CD8-positive, alpha-beta memory T cell (primary cell): ENCODE measurements at places on chromosomes 3 and 15. TPM values are rescaled to one million over a fixed set of nuclear protein-coding genes. Genes with fewer than 3 reads are reported as not detected.

Gene RASGRP1
- 64.7 TPM for total RNA-seq

GRCh38 chr3:69719587-69720122 lies 19.6 kb upstream of the MITF start:
- peak overlapping the region; percentile 38 for H3K27ac ChIP-seq
- H3K36me3 ChIP-seq: no peaks in the 10 kb centered on the region
- DNase-seq: no peak

- no peak overlapping the region for H3K27ac ChIP-seq
- no peaks in the 10 kb centered on the region for H3K36me3 ChIP-seq
- H3K4me1 ChIP-seq: peaks cover 10% of the 10 kb centered on the region
- no peaks in the 10 kb centered on the region for H3K27me3 ChIP-seq
- no peak overlapping the region for H3K4me3 ChIP-seq
Measured at GRCh38 chr3:129621626-129622225, 15.2 kb upstream of the PLXND1 start.

DNA sequence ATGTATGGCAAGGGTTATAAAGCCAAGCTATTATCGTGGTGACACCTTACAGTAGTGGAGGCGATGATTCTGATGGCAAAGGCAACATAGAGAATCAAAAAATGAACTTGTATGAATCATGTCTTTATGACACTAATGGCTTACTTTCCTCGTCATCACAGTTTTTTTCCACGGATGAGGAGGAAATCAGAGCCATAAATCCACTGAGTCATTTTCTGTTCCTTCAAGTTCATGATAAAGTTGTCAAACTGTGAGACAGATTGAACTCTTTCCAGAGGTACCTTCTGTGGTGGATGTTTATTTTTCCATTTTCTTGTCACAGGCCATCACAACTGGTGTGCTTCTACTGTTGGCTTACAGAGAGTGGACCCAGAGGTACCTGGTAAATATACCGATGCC lies 8.5 kb downstream of the TMEM212 start:
- H3K4me1 ChIP-seq: no peaks in the 10 kb centered on the region
- no peaks in the 10 kb centered on the region for H3K36me3 ChIP-seq
- no peaks in the 10 kb centered on the region for H3K27me3 ChIP-seq
- H3K27ac ChIP-seq: no peak overlapping the region

GRCh38 chr3:99532246-99532645 lies 106.1 kb upstream of the COL8A1 start:
- H3K27ac ChIP-seq: no peak overlapping the region
- no peak overlapping the region for H3K4me3 ChIP-seq
- no peaks in the 10 kb centered on the region for H3K4me1 ChIP-seq
- no peaks in the 10 kb centered on the region for H3K27me3 ChIP-seq
- H3K36me3 ChIP-seq: no peaks in the 10 kb centered on the region
- DNase-seq: no peak

GRCh38 chr15:59950603-59951388 lies 53.3 kb upstream of the FOXB1 start:
- H3K4me3 ChIP-seq: no peak overlapping the region
- DNase-seq: no peak
- no peaks in the 10 kb centered on the region for H3K36me3 ChIP-seq
- no peaks in the 10 kb centered on the region for H3K4me1 ChIP-seq

DNA sequence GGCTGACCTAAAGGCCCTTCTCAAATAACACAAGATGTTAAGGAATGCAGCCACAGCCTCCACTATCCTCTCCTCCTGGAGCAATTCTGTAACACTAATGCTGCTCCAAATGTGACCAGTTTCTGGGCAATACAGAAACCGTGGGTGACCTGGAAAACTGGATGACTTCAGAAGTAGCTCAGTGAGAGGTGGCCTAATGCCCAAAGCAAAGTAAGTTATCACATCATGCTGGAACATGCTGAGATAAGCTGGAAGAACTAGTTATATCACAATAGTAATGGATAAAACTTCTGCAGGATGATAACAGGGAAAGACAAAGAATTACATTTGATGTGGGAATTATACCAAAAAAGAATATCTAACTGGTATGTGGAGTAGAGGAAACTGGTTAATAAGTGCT lies 72.0 kb downstream of the DHX30 start:
- no peak overlapping the region for H3K27ac ChIP-seq
- no peaks in the 10 kb centered on the region for H3K27me3 ChIP-seq
- H3K4me1 ChIP-seq: no peaks in the 10 kb centered on the region
- H3K36me3 ChIP-seq: peaks cover 12% of the 10 kb centered on the region

Gene COX5A
- total RNA-seq: 362 TPM

- no peaks in the 10 kb centered on the region for H3K27me3 ChIP-seq
- H3K4me1 ChIP-seq: no peaks in the 10 kb centered on the region
- no peaks in the 10 kb centered on the region for H3K36me3 ChIP-seq
- H3K4me3 ChIP-seq: no peak overlapping the region
- H3K27ac ChIP-seq: no peak overlapping the region
Measured at GRCh38 chr3:191373327-191373726, 43.0 kb upstream of the UTS2B start.

Gene HEXA
- total RNA-seq: 75.0 TPM

GRCh38 chr3:18444595-18445400 lies 19.7 kb upstream of the SATB1 start:
- peaks cover 25% of the 10 kb centered on the region for H3K4me1 ChIP-seq
- peak overlapping the region; percentile 78 for H3K27ac ChIP-seq
- DNase-seq: peak; percentile 64
- peak overlapping the region; percentile 97 for H3K4me3 ChIP-seq

DNA sequence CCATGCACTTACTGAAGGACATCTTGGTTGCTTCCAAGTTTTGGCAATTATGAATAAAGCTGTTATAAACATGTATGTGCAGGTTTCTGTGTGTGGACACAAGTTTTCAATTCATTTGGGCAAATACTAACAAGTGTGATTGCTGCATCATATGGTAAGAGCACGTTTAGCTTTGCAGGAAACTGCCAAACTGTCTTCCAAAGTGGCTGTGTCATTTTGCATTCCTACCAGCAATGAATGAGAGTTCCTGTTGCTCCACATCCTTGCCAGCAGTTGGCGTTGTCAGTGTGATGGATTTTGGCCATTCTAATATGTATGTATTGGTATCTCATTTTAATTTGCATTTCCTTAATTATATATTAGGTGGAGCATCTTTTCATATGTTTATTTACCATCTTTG lies 280.1 kb downstream of the SV2B start:
- H3K27me3 ChIP-seq: no peaks in the 10 kb centered on the region
- no peaks in the 10 kb centered on the region for H3K36me3 ChIP-seq
- no peak overlapping the region for H3K4me3 ChIP-seq
- no peaks in the 10 kb centered on the region for H3K4me1 ChIP-seq
- no peak for DNase-seq

DNA sequence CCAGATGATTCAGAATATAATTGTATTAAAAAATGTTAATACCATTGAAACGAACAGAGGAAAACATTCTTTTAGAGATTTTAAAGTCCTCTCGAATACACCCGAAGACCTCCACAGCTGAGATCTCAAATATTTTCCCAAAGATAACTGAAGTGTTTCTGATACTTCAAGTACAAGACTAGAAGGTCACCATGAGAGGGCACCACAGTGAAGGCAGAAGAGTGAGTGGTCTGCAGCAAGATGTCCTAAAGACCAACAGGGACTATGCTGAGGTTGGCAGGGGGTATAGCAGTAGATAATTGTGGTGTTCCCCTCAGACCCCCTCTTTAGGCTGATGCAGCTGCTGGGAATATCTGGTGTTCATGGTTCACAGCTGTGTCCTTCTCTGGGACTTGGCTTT lies 156.5 kb downstream of the PDCD6IP start:
- no peak for DNase-seq
- no peaks in the 10 kb centered on the region for H3K4me1 ChIP-seq
- H3K36me3 ChIP-seq: no peaks in the 10 kb centered on the region
- H3K27me3 ChIP-seq: no peaks in the 10 kb centered on the region

DNA sequence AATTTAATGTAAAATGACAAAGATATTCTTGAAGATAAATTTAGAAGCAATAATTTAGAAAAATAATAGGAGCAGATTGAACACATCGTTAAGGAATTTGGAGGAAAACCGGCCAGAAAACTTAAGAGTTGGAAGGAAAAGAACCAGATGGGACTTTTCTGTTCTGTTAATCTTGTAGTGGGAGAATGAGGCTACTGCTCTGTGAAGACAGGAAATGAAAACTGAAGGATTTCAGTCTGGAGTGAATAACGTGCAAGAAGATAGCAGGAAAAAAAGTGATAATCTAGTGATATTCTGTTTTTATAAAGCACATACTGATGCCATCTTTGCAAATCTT lies 74.2 kb downstream of the DPPA2 start:
- no peaks in the 10 kb centered on the region for H3K4me1 ChIP-seq
- no peaks in the 10 kb centered on the region for H3K36me3 ChIP-seq
- H3K27ac ChIP-seq: no peak overlapping the region
- H3K4me3 ChIP-seq: no peak overlapping the region

Gene CPA3
- total RNA-seq: not detected

- H3K27me3 ChIP-seq: no peaks in the 10 kb centered on the region
- no peak overlapping the region for H3K4me3 ChIP-seq
- no peaks in the 10 kb centered on the region for H3K36me3 ChIP-seq
- DNase-seq: no peak
- no peak overlapping the region for H3K27ac ChIP-seq
- peaks cover 36% of the 10 kb centered on the region for H3K4me1 ChIP-seq
Measured at GRCh38 chr3:69370156-69370883, 15.6 kb downstream of the FRMD4B start.

- no peaks in the 10 kb centered on the region for H3K4me1 ChIP-seq
- no peak for DNase-seq
- no peaks in the 10 kb centered on the region for H3K36me3 ChIP-seq
- no peak overlapping the region for H3K27ac ChIP-seq
- no peaks in the 10 kb centered on the region for H3K27me3 ChIP-seq
- no peak overlapping the region for H3K4me3 ChIP-seq
Measured at GRCh38 chr3:123341871-123342630, 106.8 kb downstream of the ADCY5 start.

Gene ADGRG7
- total RNA-seq: not detected

DNA sequence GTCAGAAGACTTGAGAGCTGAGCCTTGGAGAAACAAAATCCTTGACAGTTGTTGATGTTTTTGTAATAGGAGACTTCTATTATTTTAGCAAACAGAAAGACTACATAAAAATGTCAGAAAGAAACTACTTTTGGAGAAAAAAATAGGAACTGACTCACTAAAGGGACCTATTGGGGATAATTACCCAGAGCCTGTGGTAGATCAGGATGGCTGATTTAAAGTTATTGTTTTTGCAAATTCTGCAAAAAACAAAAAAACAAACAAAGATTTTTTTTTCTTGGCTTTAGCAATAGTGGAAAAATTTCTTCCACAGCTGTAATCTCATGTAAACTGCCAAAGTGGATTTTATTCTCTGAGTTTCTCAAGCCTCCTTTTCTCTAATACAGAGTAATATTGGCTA lies 101.5 kb upstream of the SATB1 start:
- H3K4me1 ChIP-seq: no peaks in the 10 kb centered on the region
- DNase-seq: no peak
- no peak overlapping the region for H3K4me3 ChIP-seq
- H3K27me3 ChIP-seq: no peaks in the 10 kb centered on the region
- no peaks in the 10 kb centered on the region for H3K36me3 ChIP-seq
- no peak overlapping the region for H3K27ac ChIP-seq

Gene ZNF774
- 0.64 TPM for total RNA-seq

- no peak overlapping the region for H3K27ac ChIP-seq
- H3K4me3 ChIP-seq: no peak overlapping the region
- H3K36me3 ChIP-seq: no peaks in the 10 kb centered on the region
- H3K4me1 ChIP-seq: no peaks in the 10 kb centered on the region
Measured at GRCh38 chr3:48397767-48398681, 26.0 kb downstream of the FBXW12 start.

DNA sequence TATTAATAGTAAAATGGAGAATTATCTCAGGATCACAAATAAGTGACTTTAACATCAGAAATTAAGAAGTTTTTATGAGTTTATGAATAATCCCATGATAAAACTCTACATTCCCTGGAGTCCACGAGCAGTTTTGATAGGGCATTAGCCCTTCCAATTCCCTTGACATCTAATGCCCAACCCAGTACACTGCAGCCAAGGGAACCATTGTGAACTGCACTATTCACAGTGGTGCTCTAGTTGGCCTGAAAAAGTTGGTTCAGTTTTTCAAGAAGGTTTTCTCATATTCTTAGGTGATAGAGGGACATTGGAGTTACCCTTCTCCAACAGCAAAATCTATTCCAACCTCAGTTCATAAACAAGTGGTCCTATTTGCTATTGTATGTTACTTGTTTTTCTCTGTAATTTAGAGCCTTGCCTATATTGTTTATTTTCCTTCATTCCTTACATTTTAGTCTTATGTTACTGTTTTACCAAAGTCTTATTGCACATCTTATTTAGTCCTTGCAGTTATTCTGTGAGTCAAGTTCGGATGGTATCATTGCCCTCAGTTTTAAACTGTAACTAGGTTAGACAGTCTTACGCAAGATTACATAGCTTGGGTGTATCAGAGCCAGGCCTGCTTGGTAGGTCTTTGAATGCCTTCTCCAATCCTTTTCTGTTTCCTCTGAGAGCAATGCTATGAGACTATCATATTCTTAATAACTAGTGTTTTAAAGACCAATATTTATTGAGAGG lies 57.9 kb upstream of the SAMMSON start:
- H3K36me3 ChIP-seq: no peaks in the 10 kb centered on the region
- H3K4me1 ChIP-seq: no peaks in the 10 kb centered on the region
- H3K27ac ChIP-seq: no peak overlapping the region
- DNase-seq: no peak
- H3K27me3 ChIP-seq: no peaks in the 10 kb centered on the region

DNA sequence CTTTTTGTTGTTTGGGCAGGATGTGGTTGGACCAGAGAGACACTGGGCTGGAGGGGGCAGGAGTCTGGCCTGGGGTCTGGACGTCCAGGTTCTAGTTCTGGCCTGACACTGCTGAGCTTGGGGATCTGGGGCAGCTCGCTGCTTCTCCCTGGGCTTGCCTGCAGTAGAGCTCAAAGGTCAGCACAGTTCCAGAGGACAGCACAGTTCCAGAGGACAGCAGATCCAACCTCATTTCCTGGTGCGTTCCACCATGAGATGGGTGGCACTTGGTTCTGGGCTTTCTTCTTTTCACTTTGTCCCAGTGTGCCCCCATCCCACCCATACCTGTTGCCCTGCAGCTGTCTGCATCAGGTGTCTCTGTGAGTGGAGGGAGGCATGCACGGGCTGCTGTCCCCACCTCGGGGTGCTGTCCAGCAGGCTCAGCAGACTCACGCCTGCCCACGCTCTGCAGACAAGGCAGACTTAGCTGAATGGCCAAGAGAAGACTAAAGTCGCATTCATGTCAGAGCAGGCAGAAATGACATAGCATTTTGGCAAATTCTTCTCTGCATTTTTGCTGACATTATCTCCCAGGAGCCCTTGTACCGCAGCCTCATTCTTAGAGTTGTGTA lies 16.7 kb downstream of the CACNA2D3 start:
- no peak overlapping the region for H3K4me3 ChIP-seq
- no peak for DNase-seq
- no peaks in the 10 kb centered on the region for H3K27me3 ChIP-seq
